GM12864 (cell line): ENCODE measurements at places on chromosomes 16 and 17.

DNA sequence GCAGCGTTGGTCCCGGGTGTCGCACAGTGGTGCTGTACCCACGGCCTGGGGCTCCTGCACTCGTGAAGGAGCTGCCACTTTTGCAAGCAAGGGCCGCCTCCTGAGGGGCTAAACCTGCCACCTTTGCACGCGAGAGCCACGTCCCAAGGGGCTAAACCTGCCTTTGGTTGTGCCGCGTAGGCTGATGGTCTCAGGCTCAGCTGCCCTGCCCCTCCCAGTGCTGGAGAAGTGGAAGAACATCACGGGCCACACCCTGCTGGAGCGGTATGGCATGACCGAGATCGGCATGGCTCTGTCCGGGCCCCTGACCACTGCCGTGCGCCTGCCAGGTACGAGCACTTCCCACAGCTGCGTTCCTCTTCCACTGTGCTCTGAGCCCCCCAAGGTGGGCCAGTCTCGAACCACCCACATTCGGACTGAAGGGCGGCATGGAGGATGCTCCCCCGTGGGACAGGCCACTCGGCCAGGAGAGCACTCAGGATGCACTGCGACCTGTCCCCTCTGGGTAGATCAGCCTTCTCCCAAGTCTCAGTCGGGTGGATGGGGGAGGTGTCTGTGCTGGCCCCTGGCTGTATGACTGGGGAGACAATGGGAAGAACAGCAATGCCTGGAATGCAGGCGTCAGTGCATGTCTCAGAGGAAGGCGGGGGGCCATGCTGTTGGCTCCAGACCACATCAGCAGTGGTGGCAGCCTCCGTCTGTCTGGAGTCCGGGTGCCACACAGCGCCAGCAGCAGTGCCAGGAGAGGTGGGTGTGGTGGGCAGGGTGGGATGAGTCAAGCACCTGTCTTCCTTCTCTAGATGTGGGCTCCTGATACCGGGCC is 20.7 kb downstream of the ACSF3 start:
- no peak for DNase-seq

- DNase-seq, result peak; percentile 83
Measured at GRCh38 chr17:5584383-5585286, at the start of gene NLRP1. Gene NLRP1 (minus strand): TSS chr17:5584509. CDS start chr17:5583957, 552 bp downstream.

- no peak for DNase-seq
Measured at GRCh38 chr17:15354256-15354655, 12.9 kb upstream of the TEKT3 start.

- peak; percentile 62 for DNase-seq
Measured at GRCh38 chr17:5031365-5032082, 3.7 kb downstream of the SLC52A1 start.

DNA sequence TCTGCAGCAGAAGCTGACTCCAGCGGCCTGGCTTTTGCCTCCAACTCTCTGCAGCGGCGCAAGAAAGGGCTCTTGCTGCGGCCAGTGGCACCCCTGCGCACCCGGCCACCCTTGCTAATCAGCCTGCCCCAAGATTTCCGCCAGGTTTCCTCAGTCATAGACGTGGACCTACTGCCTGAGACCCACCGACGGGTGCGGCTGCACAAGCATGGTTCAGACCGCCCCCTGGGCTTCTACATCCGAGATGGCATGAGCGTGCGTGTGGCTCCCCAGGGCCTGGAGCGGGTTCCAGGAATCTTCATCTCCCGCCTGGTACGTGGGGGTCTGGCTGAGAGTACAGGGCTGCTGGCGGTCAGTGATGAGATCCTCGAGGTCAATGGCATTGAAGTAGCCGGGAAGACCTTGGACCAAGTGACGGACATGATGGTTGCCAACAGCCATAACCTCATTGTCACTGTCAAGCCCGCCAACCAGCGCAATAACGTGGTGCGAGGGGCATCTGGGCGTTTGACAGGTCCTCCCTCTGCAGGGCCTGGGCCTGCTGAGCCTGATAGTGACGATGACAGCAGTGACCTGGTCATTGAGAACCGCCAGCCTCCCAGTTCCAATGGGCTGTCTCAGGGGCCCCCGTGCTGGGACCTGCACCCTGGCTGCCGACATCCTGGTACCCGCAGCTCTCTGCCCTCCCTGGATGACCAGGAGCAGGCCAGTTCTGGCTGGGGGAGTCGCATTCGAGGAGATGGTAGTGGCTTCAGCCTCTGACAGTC is 1.3 kb downstream of the PARD6A start:
- DNase-seq, result no peak

GRCh38 chr16:57479976-57480753 is 6.1 kb downstream of the DOK4 start:
- no peak for DNase-seq

DNA sequence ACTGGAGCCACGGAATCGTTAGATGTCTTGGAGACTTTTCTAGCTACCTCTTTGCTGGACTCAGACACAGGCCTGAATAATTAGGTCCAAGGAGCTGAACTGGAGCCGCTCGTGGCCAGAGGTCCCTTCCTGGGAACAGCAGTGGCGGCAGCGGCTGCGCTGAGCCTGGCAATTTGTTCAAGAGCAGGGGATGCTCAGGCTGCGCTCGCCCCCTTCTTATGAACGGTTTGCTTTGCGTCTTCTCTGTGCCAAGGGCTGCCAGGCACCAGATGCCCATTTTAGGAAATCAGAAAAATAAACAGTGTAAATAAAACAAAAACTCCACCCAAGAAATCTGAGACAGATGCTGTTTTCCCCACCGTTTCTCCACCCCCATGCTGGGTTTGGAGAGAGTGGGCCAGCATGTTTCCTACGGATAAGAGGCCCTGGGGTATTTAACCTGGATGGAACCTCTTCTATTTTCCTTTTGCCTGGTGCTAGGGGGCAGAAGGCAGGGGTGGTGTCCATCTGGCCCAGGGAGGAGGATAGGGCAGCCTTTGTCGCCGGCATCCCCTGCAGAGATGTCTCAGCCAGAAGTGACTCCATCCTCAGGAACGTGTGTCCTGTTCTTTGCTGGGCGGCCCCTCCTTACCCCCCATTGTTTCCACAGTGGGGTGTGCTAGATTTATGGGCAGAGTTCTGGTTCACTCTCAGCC is 163.4 kb downstream of the SEC14L1 start:
- no peak for DNase-seq

- no peak for DNase-seq
Measured at GRCh38 chr16:69131839-69132423, 457 bp downstream of the CHTF8 start.

DNA sequence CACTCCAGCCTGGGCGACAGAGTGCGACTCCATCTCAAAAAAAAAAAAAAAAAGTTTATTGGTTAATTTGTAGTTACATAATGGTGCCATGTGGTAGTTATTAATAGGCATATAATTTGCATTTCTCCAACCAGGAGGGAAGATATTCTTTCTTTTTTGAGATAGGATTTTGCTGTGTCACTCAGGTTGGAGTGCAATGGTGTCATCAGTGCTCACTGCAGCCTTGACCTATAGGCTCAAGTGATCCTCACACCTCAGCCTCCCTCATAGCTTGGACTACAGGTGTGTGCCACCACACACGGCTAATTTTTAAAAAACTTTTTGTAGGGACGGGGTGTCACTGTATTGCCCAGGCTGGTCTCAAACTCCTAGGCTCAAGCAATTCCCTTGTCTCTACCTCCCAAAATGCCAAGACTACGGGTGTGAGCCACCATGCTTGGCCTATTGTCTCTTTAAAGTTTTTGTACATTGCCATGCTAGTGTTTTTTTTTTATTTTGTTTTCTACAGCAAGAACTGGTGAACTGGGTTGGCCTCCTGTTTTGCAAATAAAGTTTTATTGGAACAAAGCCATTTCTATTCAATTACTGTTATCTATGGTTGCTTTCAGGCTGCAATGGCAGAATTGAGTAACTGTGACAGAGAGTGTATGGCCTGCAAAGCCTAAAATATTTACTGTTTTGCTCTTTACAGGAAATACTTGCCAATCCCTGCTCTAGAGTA is 11.9 kb downstream of the SNX29 start:
- no peak for DNase-seq

DNA sequence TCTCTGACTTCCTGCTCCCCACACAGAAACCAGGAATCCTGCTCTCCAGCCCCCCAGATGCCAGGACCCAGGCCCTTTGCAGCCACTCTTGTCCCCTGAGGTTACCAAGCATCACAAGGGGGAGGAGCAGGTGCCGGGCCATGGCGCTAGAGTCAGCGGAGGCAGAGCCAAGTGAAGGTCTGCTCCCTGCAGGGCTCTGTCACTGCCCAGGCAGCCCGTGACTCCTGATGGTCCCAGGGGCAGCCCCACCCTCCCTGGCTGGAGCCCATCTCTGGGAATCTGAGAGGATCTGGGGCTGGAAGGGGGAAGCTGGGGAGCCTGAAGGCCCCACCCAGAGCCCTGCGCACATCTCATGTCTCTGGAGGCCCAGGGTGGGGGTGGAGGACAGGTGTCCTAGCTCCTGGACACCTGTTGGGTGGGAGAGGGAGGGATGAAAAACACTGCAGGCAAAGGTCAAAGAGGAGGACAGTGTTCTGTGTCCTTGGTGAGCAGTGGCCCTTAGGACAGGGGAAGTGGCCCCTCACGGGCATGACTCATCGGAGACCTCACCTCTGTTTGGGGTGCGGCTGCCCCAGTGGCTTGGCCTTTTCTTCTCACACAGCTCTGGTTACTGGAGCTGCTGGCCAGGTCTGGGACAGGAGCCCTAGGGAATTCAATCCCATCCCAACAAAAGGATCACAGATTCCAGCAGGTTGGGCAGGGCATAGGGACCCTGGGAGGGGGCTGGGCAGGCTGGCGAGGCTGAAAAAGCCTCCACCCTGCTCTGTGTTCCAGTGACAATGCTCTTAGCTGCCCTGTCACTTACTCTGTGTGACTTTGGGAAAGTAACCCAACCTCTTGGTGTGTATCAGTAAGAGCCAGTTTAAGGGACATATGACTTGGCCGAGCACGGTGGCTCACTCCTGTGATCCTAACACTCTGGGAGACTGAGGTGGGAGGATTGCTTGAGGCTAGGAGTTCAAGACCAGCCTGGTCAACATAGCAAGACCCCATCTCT is at the start of gene PRSS36:
Gene PRSS36 (minus strand): TSS at position 173 of the 997 bp plus-strand sequence. CDS start 31 bp downstream, at position 142.
- DNase-seq, result no peak

DNA sequence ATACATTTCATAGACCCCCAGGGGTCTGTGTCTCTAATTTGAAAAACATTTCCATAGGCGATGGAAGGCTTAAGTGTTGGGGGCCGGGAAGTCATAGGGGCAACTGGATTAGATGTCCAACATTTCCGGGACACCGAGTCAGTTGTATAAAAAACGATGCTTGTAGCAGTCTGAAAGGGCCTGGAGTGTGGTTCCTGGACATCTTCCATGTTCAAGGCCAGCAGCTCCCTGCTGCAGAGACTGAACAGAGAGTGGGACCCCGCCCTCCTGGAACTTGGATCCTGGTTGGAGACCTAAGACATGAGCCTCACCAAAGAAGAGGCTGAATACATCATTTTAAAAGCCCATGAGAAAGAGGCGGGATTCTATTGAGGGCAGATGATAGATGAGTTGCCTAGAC is 82.0 kb upstream of the ZNF423 start:
- no peak for DNase-seq

DNA sequence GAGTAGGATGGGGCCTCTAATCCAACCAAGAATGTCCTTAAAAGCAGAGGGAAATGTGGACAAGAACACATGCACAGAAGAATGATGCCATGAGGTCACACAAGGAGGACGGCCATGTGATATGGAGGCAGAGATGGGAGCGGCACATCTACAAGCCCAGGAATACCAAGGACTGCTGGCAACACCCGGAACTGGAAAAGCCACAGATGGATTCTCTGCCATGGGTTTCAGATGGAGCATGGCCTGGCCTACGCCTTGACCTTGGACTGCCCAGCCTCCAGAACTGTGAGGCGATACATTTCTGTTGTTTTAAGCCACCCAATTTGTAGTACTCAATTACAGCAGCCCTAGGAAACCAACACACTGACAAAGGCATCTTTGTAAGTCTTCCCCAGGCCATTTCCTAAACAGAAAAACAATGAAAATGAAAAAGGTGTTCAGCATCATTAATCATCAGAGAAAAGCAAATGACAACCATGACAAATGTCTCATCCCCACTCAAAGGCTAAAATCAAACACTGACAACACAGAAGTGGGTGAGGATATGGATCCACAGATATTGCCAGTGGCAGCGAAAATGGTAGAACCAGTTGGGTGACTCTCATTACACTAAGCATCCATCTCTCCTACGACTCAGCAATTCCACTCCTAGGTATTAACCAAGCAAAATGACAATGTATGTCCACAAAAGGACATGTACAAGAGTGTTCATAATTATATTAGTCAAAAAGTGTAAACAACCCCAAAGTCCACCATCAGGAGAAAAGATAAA is 76.9 kb upstream of the CNEP1R1 start:
- DNase-seq, result no peak

GRCh38 chr16:51002881-51003490 is 148.1 kb downstream of the SALL1 start:
- DNase-seq, result no peak

GRCh38 chr17:859061-859823 is 77.1 kb downstream of the MRM3 start:
- no peak for DNase-seq

DNA sequence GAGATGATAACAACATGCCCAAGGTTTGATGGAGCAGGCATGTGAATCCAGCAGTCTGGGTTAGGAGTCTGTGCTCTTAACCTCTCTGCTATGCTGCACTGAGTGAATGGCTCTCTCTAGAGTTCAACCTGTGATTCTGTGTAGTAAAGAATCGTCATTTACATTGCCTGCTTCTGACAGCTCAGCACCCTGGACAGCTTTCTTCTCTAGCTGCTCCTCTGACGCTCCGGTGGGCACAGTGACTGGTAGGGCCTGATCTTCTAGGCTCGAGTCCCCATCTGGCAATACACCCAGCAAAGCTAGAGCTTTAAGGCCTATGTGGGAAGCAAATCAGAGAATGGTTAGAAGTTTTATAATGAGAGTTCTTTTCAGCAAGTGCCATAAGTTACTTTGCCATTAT is 85.3 kb upstream of the ATP2A3 start:
- no peak for DNase-seq

DNA sequence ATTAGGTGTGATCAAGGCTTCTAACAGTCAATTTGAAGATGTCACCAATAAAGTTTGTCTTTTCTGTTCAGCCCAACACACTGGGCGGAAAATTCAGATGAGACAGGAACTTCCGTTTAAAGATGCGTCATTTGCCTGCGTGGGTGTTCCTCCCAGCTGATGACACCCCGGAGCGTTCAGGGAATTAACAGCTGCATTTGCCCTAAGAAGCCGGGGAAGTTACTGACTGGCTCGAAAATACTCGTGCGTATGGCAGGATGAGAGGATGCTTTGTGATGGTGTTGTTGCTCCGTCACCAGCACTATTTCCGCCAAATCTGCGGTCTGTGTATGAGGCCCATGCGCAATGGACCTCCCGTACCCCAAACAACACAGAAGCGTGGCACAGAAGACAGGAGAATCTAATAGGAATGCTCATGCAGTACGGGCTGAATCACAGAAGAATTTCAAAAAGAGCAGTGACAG is 11.9 kb upstream of the PVALEF start:
- no peak for DNase-seq

DNA sequence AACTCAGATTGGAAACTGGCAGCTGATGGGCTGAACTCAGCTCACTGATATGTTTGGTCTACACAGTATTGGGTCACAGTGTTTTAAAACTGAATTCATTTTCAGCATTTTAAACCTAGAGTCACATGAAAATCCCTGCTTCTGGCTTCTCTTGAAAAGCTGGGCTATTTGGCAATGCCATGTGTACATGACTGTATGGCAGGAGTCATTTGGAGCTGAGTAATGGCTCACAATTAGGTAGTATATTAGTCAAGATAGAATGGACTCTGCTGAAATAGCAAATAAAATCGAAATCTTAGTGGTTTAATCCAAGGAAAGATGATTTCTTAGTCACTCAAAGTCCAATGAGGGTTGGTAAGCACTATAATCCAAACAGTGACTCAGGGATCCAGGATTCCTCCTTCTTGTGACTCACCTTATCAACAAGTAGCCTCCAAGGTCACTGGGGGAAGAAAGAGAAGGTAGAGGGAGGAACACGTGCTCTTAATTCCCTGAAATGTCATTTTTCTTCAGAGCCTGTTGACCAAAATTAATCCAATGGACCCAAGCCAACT is 13.9 kb upstream of the PMP22 start:
- no peak for DNase-seq
